ENCODE measurements at places on chromosomes 2 and 18. TPM values are rescaled to one million over a fixed set of nuclear protein-coding genes. Genes with fewer than 3 reads are reported as not detected.

The AFF3 gene
- total RNA-seq, result 2.0 TPM

The GATA6 gene
- 35.0 TPM for total RNA-seq

The LYG1 gene
- 0.85 TPM for total RNA-seq

The GPAT2 gene
- total RNA-seq, result 7.6 TPM

The SP140 gene
- not detected for total RNA-seq

The LAMA3 gene
- 4.8 TPM for total RNA-seq

The UGT1A1 gene
- not detected for total RNA-seq

The SPR gene
- total RNA-seq, result 30.5 TPM

The HOXD11 gene
- 0.28 TPM for total RNA-seq

The ADAM23 gene
- total RNA-seq, result 3.9 TPM

The CFAP53 gene
- total RNA-seq, result 0.85 TPM

The IHH gene
- total RNA-seq, result not detected

The UPP2 gene
- not detected for total RNA-seq

The VIT gene
- 0.85 TPM for total RNA-seq

Measured in regular cardiac myocyte (primary cell).